ENCODE measurements at places on chromosomes 5 and 9. TPM values are rescaled to one million over a fixed set of nuclear protein-coding genes. Genes with fewer than 3 reads are reported as not detected.

Gene CD274
- total RNA-seq: 2.2 TPM

Gene PRDM9
- total RNA-seq: not detected

Gene ALAD
- 29.5 TPM for total RNA-seq

Gene BSPRY
- 3.9 TPM for total RNA-seq

Gene PGM5
- total RNA-seq: 102 TPM

Gene SPATA31C1
- not detected for total RNA-seq

Gene PCDH12
- 3.2 TPM for total RNA-seq

Gene NR6A1
- total RNA-seq: 1.2 TPM

Gene SNCAIP
- total RNA-seq: 11.3 TPM

DNA sequence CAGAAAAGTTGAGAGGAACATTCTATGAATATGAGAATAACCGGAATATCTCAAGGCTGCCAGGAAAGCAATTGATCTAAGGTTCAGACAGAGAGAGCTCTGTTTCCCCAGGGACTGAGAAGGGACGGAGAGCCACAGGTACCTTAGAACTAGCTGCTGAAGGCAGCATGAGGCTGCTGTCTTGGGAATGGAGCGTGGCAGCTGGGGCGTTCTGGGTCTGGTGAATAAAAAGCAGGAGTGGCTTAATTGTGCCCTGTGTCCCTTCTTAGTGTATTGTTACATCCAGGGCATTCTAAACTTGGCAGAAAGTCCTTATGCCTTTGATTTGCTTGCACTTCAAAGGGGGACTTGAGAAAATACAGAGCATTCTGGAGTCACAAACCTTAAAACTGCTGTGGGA is 434.5 kb downstream of the KDM4C start:
- no peak for DNase-seq
- no peaks in the 10 kb centered on the region for H3K27me3 ChIP-seq
- H3K4me1 ChIP-seq: no peaks in the 10 kb centered on the region
- no peak overlapping the region for H3K27ac ChIP-seq
- no peak overlapping the region for H3K4me3 ChIP-seq

- no peak for DNase-seq
- H3K27me3 ChIP-seq: no peaks in the 10 kb centered on the region
- H3K4me1 ChIP-seq: no peaks in the 10 kb centered on the region
- no peak overlapping the region for H3K4me3 ChIP-seq
- H3K27ac ChIP-seq: no peak overlapping the region
- no peaks in the 10 kb centered on the region for H3K36me3 ChIP-seq
Measured at GRCh38 chr5:765948-766631, 18.4 kb downstream of the ZDHHC11B start.

DNA sequence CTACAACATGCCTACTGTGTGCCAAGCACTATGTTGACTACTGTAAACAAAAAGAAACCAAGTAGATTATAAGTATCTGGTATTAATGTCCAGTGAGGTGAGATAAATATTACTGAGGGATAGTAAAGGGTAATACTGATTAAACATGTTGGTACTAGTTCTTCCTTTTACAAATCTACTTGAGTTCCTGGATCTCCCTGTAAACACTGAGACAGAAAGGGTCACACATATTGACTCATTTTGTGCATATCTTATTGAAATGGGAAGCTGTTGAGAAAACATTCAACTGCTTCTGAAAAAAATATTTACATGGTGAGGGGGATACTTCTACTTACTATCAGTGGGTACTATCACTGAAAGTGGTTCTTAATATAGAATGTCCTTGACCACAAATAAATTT is 24.3 kb downstream of the EFNA5 start:
- H3K4me3 ChIP-seq: no peak overlapping the region
- H3K27ac ChIP-seq: no peak overlapping the region
- H3K27me3 ChIP-seq: no peaks in the 10 kb centered on the region

DNA sequence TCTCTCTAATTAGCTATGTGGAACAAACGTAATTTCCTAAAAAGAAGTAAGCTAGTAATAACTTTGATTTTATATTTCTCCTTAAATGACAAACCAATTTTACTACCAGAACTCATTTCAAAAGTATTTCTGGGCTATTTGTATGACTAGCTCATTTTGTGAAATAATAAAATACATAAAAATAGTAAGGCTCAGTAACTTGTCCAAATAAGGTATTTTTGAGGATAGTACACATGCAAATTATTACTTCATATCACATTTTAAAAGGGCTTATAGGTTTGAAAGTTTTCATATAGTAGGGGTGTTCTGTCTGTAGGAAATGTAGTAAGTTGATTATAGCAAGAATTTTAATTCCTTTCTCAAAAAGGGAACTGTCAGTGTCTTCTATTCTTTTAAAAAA is 26.5 kb downstream of the C9orf85 start:
- peaks cover 37% of the 10 kb centered on the region for H3K4me1 ChIP-seq
- DNase-seq: no peak
- no peaks in the 10 kb centered on the region for H3K27me3 ChIP-seq

DNA sequence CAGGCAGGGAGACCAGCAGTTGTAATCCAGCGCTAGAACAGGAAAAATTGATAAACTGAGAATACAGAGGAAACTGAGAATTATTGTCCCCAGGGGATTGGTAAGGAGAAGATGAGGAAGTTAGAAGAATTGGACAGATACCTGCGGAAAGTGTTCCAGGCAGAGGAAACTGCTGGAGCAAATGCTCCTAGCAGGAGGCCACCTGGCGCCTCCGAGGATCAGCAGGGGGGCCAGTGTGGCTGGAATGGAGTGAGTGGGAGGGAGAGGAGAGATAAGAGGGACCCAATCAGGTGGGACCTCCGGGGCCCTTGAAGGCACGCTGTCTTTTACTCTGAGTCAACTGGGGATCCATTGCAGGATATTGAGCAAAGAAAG is 695 bp upstream of the ANXA6 start:
- peak overlapping the region; percentile 71 for H3K4me3 ChIP-seq
- peak overlapping the region; percentile 90 for H3K27ac ChIP-seq
- H3K27me3 ChIP-seq: no peaks in the 10 kb centered on the region
- H3K4me1 ChIP-seq: peaks cover 42% of the 10 kb centered on the region
- no peak for DNase-seq

GRCh38 chr5:73908395-73908794 is 282.4 kb downstream of the ARHGEF28 start:
- DNase-seq: no peak
- H3K36me3 ChIP-seq: no peaks in the 10 kb centered on the region
- H3K27me3 ChIP-seq: no peaks in the 10 kb centered on the region
- H3K4me1 ChIP-seq: peaks cover 7% of the 10 kb centered on the region

GRCh38 chr5:66597183-66597757 is 1.1 kb downstream of the MAST4 start:
- H3K27me3 ChIP-seq: no peaks in the 10 kb centered on the region
- no peaks in the 10 kb centered on the region for H3K36me3 ChIP-seq
- DNase-seq: no peak
- peak overlapping the region; percentile 14 for H3K27ac ChIP-seq
- H3K4me3 ChIP-seq: peak overlapping the region; percentile 56

- no peaks in the 10 kb centered on the region for H3K36me3 ChIP-seq
- no peaks in the 10 kb centered on the region for H3K27me3 ChIP-seq
- H3K4me1 ChIP-seq: no peaks in the 10 kb centered on the region
- H3K4me3 ChIP-seq: no peak overlapping the region
Measured at GRCh38 chr5:4479426-4479825, 660.7 kb upstream of the ADAMTS16 start.

- no peak overlapping the region for H3K27ac ChIP-seq
- H3K27me3 ChIP-seq: no peaks in the 10 kb centered on the region
- H3K4me1 ChIP-seq: no peaks in the 10 kb centered on the region
- DNase-seq: no peak
- no peak overlapping the region for H3K4me3 ChIP-seq
Measured at GRCh38 chr9:81549500-81550206, 139.7 kb downstream of the TLE1 start.

DNA sequence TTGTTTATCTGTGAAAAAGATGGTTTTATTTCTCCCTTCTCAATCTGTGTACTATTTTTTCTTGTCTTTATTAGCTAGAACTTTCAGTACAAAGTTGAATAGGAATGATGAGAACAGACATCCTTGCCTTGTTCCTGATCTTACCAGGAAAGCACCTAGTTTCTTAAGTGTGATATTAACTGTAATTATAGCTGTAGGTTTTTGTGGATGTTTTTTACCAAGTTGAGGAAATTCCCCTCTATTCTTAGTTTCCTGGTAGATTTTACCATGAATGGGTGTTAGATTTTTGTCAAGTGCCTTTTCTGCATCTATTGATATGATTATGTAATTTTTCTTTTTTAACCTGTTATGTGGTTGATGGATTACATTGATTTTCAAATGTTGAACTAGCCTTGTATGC is 68.7 kb downstream of the KCNN2 start:
- H3K4me3 ChIP-seq: no peak overlapping the region
- no peak overlapping the region for H3K27ac ChIP-seq
- no peaks in the 10 kb centered on the region for H3K27me3 ChIP-seq
- no peak for DNase-seq
- no peaks in the 10 kb centered on the region for H3K4me1 ChIP-seq
- H3K36me3 ChIP-seq: no peaks in the 10 kb centered on the region

- H3K36me3 ChIP-seq: no peaks in the 10 kb centered on the region
- DNase-seq: no peak
- peak overlapping the region; percentile 13 for H3K27ac ChIP-seq
- H3K4me1 ChIP-seq: peaks cover 20% of the 10 kb centered on the region
- H3K27me3 ChIP-seq: no peaks in the 10 kb centered on the region
Measured at GRCh38 chr5:35138232-35138631, 90.5 kb upstream of the AGXT2 start.

DNA sequence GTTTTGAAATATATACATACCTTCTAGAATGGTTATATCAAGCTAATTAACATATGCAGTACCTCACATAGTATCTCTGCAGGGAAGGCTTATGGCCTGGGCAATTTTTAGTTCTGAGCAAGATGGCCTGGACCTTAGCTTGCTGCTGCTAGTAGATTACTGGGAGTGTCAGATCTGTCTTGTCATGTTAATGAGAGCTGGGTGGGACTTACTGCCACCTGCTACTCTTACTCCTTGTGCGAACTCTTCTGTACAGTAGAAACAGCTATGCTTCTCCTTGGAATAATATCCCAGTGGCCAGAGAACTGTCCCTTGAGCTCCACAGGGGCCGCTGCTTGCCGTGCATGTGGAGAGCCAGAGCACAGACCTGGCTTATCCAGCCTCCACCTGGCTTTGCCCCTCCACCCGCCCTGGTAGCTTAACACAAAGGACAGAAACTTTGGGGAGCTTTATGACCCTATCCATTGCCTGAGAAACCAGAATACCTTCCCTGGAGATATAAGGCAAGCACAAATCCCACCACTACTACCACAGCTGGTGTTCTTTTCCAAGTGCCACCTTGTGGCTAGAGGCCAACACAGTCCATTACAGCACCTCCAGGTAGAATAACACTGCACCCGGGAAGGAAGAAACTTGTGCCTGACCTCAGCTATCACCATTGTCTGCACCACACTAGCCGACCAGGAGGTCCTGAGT is 74.4 kb upstream of the RUSC2 start:
- no peak overlapping the region for H3K27ac ChIP-seq
- H3K4me1 ChIP-seq: no peaks in the 10 kb centered on the region
- no peak overlapping the region for H3K4me3 ChIP-seq
- H3K36me3 ChIP-seq: no peaks in the 10 kb centered on the region
- no peak for DNase-seq
- H3K27me3 ChIP-seq: no peaks in the 10 kb centered on the region

GRCh38 chr5:60763061-60763460 is 63.1 kb upstream of the DEPDC1B start:
- H3K27ac ChIP-seq: no peak overlapping the region
- DNase-seq: no peak
- H3K27me3 ChIP-seq: no peaks in the 10 kb centered on the region

GRCh38 chr5:114362977-114363761 is 1.3 kb downstream of the KCNN2 start:
- H3K4me1 ChIP-seq: peaks cover 36% of the 10 kb centered on the region
- no peaks in the 10 kb centered on the region for H3K36me3 ChIP-seq
- H3K27me3 ChIP-seq: no peaks in the 10 kb centered on the region

- H3K4me3 ChIP-seq: no peak overlapping the region
- H3K36me3 ChIP-seq: no peaks in the 10 kb centered on the region
- DNase-seq: no peak
- H3K27me3 ChIP-seq: no peaks in the 10 kb centered on the region
- no peak overlapping the region for H3K27ac ChIP-seq
- H3K4me1 ChIP-seq: no peaks in the 10 kb centered on the region
Measured at GRCh38 chr5:14101922-14102321, 41.2 kb upstream of the TRIO start.

GRCh38 chr5:16090270-16090669 is 89.3 kb downstream of the MARCHF11 start:
- H3K36me3 ChIP-seq: no peaks in the 10 kb centered on the region
- H3K4me3 ChIP-seq: no peak overlapping the region
- no peaks in the 10 kb centered on the region for H3K4me1 ChIP-seq
- no peak overlapping the region for H3K27ac ChIP-seq
- no peaks in the 10 kb centered on the region for H3K27me3 ChIP-seq

GRCh38 chr5:177467436-177467835 is 6.0 kb downstream of the DBN1 start:
- H3K36me3 ChIP-seq: no peaks in the 10 kb centered on the region
- no peak overlapping the region for H3K27ac ChIP-seq
- H3K4me1 ChIP-seq: peaks cover 39% of the 10 kb centered on the region
- no peak overlapping the region for H3K4me3 ChIP-seq

GRCh38 chr5:33788922-33789566 is 102.7 kb downstream of the ADAMTS12 start:
- no peak overlapping the region for H3K4me3 ChIP-seq
- no peaks in the 10 kb centered on the region for H3K27me3 ChIP-seq
- DNase-seq: no peak

- H3K36me3 ChIP-seq: no peaks in the 10 kb centered on the region
- no peak for DNase-seq
- H3K27me3 ChIP-seq: no peaks in the 10 kb centered on the region
- peak overlapping the region; percentile 29 for H3K27ac ChIP-seq
- H3K4me3 ChIP-seq: no peak overlapping the region
Measured at GRCh38 chr9:94812343-94812742, 85.8 kb downstream of the AOPEP start.

DNA sequence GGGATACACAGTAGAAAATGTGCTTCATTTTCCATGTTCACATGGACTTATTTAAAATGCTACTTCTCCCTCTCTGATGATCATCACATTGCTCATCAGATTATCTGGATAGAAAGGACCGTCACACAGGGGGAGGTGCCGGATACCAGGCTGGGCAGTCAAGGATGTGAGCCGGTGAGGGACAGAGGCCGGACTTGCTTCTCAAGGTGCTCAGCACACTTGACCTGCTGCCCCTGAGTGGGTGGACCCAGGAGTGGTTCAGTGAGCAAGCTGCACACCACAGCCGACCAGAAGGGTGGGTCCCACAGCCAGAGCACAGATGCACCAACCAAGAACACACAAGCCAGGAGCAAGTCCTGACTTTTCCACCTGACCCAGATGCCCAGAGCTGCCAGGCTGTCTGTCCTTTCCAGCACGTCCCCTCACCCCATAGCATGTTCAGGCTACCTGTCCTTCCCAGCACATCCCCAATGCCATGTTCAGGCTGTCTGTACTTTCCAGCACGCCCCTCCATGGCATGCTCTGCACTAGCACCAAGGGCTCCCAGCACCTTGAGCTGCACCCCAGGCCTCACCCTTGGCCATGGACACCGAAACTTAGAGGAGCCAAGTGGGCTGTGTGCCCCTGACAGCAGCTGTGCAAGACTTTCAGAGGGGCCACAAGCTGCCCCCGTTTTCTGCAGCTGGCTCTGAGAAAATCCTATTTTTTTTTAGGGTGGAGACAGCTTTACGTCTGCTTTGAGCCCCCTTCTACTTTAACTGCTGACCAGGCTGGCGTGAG is 77.8 kb downstream of the SECISBP2 start:
- H3K4me1 ChIP-seq: no peaks in the 10 kb centered on the region
- no peaks in the 10 kb centered on the region for H3K27me3 ChIP-seq
- no peak overlapping the region for H3K27ac ChIP-seq
- no peaks in the 10 kb centered on the region for H3K36me3 ChIP-seq
- H3K4me3 ChIP-seq: no peak overlapping the region
- DNase-seq: no peak

Measured in vagina (tissue), 2 donors.